Tibial nerve (tissue), 4 donors: ENCODE measurements at places on chromosomes 6 and 20.
A peak's percentile ranks its signal among the peaks of the same experiment; 100 is the strongest.

GRCh38 chr20:20827992-20828597 lies 115.7 kb upstream of the RALGAPA2 start:
- no peak for DNase-seq

GRCh38 chr6:40315060-40315459 lies 272.1 kb downstream of the LRFN2 start:
- DNase-seq, result no peak

DNA sequence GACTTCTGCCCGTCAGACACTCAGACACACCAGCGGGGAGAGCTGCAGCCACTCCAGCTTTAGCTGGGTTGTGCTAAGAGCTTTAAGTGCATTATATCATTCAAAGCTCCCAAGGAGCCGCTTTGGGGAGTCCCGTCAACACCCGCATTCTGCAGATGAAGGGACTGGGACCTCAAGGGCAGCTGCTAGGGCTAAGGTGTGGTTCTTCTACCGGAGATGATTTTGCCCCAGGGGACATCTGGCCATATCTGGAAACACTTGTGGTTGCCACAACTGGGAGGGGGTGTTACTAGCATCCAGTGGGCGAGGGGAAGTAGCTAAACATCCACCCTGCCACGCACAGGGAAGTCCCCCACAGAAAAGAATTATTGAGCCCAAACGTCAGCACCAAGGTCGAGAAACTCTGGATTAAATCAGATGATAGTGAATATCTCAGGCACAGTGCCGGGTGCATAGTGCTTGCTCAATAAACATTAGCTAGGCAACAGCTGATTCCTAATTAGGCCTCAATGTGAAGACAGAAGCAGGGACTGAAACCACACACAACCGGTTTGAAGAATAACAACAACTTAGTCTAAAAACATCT lies 29.6 kb downstream of the PMEPA1 start:
- DNase-seq, result no peak

GRCh38 chr6:123990376-123990775 lies 186.7 kb downstream of the NKAIN2 start:
- DNase-seq, result no peak

DNA sequence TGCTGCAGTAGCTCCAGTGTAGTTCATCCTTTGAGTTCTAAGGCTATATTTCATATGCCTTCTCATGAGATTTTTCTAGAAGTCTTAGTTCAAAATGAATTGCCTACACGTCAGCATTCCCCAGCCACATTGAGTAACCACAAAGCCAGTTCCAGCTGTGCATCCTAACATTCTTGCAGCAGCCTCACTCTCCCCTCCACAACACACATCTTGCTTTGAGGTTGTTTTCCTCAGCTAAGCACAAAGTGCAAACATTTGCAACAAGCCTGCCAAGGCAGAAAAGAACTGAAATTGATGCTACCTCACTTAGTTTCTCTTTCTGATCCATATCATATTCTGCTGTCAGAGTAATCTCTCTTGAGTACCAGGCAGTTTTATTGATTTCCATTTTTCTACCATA lies 160.7 kb upstream of the KCNQ5 start:
- no peak for DNase-seq

- DNase-seq, result no peak
Measured at GRCh38 chr20:57779401-57780003, 69.7 kb upstream of the PMEPA1 start.

DNA sequence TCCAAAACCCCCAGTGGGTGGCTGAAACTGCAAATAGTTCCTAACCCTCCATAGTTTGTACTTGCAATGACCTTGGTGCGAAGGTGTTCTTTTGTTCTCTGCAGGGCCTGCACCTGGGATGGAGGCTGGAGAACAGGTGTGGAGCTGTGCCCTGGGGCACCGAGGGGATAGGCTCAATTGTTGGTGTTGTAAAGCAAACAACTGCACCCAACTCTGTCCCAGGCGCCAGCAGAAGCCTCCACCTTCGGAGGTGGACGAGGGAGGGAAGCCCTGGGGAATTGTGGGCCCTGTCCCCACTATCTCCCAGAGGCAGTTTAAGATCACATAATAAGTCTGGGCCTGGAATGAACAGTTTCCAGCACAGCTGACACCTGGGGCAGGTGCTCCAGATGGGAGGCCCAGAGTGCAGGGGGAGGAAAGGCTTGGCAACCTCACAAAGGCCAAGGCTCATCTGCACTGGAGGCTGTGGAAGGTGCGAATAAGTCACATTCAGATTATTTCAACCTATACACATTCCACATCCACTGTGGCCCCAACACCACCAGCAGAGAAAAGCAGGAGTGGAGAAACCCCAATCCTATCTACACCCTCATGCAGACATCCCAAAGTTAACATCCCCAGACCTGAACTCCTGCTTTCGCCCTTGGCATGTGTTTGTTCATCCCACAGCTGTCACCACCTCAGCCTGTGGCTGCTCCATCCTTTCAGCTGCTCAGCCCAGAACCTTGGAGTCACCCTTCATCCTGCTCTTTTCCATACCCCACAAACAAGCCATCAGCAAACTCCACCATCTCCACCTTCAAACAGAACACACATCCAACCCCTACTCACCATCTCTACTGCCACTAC lies 12.3 kb upstream of the CBFA2T2 start:
- DNase-seq, result no peak

- no peak for DNase-seq
Measured at GRCh38 chr6:20061952-20062351, 150.3 kb downstream of the MBOAT1 start.

DNA sequence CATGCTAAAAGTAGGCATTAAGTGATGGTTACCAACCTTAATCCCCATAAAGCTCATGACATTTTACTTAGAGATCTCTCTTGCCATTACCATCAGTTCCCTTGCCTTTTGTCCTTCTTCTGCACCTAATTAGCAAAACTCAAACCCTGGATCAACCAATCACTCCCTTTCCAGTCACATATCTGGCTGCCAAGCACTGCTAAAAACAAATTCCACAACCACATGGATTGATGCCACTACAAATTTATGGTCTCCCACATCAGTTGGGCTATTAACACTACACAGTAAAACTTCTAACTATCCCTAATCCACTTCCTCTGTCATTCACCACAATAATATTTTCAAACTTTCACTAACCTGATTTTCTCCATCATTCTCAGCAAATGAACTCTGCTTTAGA lies 54.3 kb upstream of the RNF146 start:
- DNase-seq, result no peak

DNA sequence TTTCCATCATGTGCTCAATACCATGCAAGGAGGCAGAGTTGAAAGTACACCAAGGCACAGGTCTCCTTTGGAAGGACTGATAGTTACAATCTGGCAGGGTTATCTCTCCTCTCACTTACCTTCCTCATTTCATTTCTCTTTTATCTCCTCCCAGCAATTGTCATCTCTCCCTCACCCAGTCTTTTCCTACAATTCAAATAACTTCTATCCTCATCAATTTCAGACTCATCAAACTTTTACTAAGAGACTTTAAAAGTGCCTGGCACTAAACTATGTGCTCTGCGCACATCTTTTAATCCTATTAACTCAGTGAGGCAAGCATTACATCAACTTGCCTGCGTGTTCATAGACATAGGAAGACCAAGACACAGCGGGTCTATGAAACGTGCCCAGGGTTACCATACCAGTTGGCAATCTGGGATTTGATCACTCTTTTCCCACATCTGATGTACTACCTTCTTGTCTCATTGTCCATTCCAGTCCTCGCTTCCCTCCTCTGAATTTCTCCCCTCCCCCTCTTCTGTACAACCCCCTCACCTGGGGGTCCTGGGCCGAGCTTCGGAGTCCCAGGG lies 1.2 kb downstream of the VARS1 start:
- DNase-seq, result no peak

DNA sequence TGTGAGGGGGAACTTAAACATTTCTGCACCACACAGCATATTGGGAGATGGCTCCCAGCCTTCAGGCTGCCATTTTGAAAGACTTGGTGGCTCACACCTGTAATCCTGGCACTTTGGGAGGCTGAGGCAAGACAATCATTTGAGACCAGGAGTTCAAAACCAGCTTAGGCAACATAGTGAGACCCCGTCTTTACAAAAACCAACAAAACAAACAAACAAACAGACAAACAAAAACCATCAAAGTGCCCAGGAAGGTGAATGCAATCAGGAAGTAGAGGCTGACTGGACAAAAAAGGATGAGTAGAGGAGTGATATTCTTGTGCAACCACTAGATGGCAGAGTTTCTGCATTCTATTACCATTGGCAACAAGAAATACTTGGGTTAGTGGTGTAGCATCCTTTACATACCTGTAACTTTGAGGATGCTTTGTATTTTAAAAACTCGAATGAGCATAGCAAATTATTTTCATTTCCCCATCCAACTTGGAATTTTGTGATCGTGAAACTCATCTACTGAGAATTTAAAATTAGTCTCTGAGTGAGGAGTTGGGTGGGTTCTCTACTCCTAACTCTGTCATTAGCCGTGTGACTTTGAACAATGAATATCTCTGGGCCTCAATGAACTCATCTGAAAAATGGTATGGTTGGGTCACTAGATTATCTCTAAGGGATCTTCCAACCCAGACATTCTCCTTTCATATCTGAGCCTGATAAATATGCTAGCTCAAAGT lies 84.4 kb downstream of the CRYBG1 start:
- peak; percentile 39 for DNase-seq

GRCh38 chr20:38623061-38623460 lies 21.5 kb downstream of the ARHGAP40 start:
- DNase-seq, result no peak

DNA sequence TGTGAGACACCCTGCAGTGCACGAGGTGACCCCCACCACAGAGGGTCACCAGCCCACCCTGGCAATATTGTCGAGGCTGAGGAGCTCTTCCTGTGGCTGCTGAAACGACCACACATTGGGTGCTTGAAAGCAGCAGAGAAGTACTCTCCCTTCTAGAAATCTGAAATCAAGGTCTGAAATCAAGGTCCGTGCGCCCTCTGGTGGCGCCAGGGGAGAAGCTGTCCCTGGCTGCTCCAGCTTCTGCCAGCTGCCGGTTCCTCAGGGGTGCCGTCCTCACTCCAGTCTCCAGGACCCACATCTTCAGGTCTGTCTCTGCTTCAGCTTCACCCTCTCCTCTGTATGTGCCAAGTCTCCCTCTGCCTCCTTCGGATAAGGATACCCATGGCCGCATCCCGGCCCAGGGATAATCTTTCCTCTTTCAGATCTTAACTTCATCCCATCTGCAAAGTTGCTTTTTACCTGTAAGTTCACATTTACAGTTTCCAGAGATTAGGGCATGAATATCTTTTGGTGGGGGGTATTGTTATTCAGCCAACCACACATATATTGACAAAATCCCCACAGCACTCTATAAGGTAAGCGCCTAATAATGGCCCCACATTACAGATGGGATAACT lies 108.3 kb upstream of the PHACTR3 start:
- peak; percentile 52 for DNase-seq

DNA sequence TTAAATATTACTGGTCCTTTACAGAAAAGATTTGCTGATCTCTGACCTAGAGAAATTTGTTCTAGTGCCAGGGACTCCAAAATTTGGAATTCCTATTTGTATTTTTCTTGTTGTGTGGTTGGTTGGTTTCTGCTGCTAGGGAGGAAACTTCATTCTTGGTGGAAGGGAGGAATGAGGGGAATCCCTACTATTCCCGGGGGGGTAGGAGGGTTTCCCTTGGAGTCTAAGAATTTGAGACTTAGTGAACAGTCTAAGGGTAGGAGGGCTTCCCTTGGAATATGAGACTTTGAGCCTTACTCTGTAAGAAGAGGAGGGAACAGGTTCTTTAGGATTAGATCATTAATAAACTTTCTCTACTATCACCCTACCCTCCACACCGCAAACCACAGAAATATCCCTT lies 67.1 kb upstream of the ADGRF1 start:
- DNase-seq, result no peak

DNA sequence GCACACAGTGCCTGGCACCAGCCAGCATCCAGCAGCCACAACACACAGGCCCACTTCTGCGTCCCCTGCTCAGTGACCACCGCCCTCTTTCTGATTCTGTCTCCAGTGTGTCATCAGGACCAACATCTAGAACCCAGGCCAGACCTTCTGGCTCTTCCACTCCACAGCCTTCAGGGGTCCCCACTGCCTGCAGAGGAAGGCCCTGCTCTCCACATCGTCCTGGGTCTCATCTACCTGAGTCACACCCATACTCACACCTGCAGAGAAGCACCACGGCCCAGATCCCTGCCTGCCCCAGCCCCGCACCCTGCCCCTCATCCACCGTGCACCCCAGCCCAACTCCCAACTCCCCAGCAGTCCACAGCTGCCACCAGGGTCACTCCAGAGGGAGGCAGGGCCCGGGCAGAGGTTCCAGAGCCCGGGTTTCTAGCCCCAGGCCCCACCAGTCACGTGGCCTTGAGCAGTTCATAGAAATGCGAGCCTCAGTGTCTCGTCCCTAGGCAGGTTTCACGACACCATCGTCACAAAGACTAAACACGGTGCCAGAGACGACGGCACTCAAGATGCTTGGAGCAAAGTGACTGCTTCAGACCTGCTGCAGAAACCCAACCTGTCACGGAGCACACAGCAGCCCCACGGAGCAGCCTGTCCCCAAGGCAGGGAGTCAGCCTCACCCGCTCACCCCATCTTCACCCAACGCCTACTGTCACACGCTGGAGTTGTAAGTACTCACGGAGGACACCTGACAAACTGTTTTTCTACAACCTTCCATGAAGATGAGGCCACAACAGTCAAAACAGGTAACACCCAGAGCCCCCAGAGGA lies 16.1 kb downstream of the TAF4 start:
- no peak for DNase-seq

DNA sequence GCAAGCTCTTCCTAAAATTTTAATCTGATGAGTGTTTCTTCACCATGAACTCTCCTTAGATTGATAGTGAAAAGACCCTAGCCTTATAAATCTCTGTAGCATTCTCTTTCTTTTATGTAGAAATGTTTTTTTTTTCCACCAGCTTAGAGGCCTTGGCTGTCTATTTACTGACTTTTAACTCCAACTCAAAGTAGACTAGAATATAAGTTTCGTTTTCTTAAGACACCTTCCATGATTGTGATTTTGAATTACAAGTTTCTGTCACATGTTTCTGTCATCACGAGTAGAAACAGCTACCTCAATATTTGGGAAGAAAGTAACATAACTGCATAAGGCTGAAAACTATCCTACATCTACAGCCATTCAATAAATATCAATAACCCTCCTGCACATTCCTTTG lies 17.8 kb downstream of the ADGRF4 start:
- DNase-seq, result no peak

DNA sequence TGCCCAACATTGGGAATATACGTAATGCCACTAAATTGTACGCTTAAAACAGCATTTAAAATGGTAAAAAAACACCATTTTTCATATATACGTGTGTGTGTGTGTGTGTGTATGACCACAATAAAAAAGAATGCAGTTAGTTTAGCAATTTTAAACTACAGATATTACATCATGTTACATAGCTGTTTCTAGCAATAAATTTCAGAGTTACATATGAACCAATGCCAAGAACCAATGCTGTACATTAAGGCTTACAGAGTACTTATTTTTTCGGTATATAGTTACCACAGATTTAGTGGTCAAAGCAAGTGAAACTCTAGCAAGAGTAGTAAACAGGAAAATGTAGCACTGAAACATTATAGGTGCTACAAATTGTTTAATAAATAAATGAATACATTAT lies 119.3 kb downstream of the PDE10A start:
- no peak for DNase-seq

- no peak for DNase-seq
Measured at GRCh38 chr20:2946988-2947961, 74.0 kb downstream of the PTPRA start.
